Activated CD4-positive, alpha-beta T cell treated with anti-CD3 and anti-CD28 coated beads for 4 hours (primary cell): ENCODE measurements at places on chromosomes 2 and 18.

DNA sequence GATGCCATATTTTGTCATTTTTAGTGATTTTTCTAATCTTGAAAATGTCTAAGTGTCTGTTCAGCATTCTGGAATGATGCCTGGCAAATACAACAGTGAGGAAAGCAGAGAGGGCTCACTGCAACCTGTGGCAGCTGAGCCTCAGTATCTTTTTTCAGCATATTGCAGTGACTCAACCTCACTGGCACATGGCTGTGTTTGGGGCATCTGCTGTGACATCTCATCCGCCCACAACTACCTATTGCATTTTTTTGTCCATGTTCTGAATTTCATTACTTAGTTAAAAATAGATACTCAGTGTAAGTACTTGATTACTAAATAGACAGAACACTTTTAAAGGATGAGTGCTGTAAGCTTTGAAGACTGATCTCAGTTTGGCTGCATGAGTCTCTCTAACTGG lies 10.7 kb downstream of the BABAM2 start:
- DNase-seq = peak; percentile 37

GRCh38 chr2:230805353-230806017 lies 59.3 kb upstream of the ITM2C start:
- no peak for DNase-seq

- no peak for DNase-seq
Measured at GRCh38 chr2:21052044-21052443, 8.2 kb upstream of the APOB start.

GRCh38 chr18:55153346-55153745 lies 194.1 kb upstream of the CCDC68 start:
- DNase-seq = no peak

DNA sequence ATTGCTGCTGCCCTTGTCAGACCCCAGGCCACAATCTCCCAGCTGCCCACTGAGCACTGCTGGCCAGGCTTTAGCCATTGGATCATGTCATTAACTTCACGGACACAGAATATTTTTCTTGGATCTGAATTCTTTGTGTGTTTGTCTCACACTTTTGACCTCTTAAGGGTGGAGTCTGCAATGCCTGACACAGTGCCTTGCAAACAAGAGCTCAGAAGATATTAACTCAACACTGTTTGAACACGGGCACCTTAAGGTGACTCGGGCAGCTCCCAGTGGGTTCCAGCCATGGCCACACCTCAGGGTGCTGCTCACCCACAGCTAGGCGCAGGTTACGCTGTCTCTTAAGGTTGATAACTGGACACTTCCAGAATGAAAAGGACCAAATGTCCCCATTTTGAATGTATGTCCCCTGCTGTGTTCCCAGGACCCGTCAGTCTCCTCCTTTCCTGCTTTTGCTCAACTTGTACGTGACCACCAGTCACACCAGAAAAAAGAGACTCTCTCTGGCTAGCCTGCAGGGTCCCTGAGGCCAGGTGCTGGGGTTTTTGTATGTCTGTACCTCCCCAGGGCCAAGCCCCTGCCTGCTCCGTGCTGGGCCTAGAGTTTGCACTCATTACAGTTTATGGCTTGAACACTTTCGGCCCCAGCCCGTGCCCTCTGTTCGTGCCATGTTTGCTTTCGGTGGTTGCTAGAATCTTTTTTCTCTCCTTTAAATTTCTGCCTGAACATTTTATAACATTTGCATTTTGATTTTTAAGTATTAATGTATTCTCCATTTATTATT lies 33.4 kb upstream of the TMEM131 start:
- no peak for DNase-seq

DNA sequence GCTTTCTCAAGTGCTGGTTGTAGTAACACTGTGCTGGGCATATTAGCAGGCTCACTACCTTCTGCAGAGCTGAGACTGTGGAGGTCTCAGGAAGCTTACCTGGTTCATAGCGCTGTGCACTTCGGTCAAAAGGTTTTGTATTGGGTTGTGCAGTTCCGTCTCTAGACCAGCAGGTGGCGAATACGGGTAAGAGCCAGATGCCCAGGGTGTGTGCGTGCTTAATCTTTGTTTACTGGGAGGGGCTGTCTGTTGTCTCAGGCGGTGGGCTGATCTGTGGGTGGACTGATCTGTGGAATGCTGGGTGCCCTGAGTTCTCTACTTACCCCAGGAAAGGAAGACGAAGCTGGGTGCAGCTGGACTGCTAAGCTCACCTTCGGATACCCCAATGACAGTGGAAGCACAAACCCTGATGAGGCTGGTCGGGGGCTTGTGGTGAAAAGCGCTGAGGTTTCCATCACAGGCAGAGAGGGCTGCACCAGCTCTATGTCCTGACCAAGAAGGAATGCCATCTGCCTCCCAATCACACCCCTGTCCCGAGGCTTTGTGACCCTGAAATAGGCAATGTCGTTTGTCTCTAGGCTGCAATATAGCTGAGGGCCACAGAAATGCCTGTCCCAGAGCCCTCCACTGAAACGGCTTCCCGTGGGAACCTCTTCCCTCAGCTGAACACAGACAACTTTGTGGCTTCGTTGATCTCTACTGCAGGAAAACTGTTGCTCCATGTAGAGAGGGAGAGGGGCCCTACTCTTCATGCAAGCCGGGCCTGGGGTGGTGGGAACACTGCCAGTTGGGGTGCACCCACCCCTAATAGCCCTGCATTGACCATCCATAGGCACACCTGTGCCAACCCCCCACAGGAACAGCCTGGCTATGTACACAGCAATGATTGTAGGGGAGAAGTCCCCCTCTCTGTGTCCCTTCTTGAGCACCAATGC lies 45.9 kb upstream of the FAM117B start:
- DNase-seq = peak; percentile 64

DNA sequence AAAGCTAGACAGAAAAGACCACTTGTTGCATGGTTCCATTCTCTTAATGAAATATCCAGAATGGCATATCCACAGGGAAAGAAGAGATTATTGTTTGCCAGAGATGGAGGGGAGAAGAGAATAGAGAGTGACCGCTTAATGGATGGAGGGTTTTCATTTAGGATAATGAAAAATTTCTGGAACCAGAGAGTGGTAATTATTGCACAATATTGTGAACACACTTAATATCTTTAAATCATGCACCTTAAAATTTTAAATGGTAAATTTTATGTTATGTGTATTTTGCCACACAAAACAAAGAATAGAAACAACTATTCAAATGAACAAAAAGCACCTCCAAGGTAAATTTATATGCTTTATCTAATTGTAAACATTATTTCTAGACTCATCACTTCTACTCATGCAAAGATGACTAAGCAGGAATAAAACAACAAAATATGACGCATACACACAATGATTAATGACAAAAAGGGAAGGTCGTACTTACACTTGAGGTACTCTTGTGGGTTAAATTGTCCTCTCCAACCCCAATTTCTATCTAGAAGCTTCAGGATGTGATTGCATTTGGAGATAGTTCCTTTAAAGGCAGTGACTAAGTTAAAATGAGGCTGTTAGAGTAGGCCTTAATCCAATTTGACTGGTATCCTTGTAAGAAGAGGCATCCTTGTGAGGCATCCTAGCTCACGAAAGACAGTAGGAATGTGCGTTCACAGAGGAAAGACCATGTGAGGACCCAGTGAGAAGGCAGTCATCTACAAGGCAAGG lies 18.7 kb upstream of the DHRS9 start:
- DNase-seq = no peak

GRCh38 chr18:68769461-68769860 lies 28.4 kb upstream of the CCDC102B start:
- DNase-seq = no peak

GRCh38 chr2:64325477-64325851 lies 128.5 kb upstream of the LGALSL start:
- peak; percentile 15 for DNase-seq

DNA sequence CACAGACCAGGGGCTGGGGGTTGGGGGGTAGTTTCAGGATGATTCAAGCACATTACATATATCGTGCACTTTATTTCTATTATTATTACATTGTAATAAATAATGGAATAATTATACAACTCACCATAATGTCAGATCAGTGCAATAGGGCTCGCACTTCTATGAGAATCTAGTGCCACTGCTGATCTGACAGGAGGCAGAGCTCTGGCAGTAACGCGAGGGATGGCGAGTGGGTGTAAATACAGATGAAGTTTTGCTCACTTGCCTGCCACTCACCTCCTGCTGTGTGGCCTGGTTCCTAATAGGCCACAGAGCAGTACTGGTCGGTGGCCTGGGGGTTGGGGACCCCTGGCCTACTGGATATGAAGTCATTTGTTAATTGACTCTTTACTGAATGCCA lies 190.5 kb downstream of the CLIP4 start:
- no peak for DNase-seq

DNA sequence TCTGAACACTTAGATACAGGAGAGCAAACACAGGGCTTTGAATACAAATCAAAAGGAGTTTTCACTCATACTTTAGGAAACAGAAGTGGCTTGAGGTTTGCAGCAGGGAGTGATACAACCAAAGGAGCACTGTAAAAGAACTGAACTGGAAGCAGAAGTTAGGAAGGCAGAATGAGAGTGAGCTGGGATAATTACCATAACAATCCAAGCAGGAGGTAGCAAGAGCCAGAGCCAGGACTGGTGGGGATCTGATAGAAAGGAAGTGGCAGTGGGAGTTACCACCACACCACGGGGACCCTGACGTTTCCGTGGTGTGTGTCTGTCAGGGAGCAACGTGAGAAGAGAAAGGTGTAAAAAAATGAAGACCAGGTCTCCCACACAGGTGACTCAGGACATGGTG lies 81.3 kb upstream of the EPB41L3 start:
- no peak for DNase-seq

GRCh38 chr18:36264283-36264682 lies 33.2 kb upstream of the FHOD3 start:
- DNase-seq = no peak

DNA sequence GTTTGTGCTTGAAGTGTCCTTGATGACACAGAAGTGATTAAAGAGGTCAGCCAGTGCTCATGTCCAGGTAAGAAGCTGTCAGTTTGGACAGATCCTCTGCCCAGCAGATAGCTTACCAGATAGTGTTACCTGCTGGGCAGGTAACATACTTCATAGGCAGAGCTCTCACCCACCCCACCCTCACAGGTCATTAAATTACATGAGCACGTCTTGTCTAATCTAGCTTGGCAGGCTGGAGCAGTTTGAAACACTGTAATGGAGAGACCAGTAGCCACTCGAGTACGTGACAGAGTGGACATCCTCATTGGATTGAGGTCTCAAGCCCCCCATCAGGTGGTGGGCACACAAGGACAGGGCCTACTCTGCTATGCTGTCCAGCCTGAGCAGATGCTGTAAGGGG lies 27.1 kb downstream of the TTC32 start:
- no peak for DNase-seq

DNA sequence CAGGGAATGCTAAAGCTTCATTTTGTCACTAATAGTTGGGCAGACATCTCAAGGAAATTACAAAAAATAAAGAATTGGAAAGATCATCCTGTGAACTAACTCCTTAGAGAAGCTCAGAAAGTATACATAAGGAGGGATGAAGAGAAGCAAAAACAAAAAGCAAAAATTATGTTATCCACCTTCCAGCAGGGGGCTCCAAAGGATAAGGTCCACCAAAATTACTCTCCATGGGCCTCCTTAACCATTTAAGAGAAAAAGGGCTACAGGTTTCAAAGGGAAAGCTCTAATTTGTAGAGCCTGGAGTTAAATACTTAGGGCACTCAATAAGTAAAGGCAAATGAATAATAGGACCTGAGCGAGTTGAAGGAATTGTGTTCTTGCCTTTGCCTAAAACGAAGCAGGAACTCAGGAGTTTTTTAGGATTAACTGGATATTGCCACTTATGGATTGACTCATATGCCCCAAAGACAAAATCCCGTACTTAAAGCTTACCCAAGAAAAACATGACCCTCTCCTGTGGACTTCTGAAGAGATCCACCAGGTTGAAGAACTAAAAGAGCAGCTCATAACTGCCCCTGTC lies 1167.9 kb downstream of the DSC3 start:
- DNase-seq = no peak

DNA sequence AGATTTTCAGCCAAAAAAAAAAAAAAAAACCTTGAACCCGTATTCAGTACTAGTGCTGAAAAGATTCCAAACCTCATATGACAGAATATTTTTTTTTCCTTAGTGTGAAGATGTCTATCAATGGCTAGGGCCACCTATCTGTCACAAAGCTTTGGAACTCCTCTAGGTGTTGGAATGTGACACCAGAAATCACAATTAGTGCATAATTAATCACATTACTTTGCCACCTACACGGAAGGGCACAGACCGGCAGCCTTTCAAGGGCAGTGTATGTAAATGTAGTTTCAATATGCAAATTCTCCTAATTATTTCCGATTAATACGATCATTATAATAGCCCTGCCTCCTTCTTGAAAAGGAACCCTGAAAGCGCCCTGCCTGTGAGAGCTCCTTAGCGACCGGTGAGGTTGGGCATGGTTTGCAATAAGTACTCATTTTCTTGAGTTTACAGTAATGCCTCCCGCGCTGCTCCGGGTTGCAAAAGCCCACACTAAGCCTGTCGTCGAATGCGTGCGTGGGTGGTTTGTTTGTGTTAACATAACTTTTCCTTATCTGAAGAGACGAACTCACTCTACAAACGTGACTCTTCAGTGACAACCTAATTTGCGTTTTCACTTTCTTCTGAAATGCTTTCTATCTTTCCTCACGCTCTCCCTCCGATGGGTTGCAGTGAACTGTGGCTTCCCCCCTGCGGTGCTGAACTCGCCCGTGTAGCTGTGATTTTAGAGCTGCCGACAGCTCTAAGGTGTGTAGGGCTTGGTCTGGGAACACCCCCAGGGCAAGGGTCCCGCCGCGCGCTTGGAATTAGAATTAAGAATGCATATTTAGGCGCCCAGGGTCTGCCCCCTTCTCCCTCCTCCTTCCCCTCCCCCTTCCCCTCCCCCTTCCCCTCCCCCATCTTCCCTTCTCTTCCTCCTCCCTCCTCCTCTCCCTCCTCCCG lies 765 bp upstream of the ID2 start:
- peak; percentile 73 for DNase-seq

DNA sequence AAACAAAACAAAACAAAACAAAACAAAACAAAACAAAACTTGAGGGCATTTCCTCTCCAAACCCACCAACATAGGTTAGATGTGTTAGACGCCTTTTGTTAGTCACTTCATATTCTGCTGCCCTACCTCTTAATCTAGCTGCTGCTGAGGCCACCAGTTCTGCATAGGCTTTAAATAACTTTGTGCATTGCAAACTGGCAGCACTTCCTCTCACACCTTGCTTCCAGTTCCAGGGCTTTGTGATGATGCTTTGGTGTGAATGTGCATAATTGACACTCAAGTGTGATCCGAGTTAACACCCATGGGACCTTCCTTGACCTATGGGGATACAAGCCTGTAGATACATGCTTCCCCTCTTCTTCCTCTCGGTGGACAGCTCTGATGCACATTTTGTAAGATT lies 2.3 kb upstream of the SERPINB11 start:
- DNase-seq = no peak

GRCh38 chr2:199196686-199197085 lies 261.1 kb downstream of the SATB2 start:
- DNase-seq = no peak

- DNase-seq = no peak
Measured at GRCh38 chr2:64779117-64779690, 125.5 kb upstream of the SERTAD2 start.
